ENCODE measurements at places on chromosomes 1 and 21.
A peak's percentile ranks its signal among the peaks of the same experiment; 100 is the strongest.

GRCh38 chr1:228804640-228805413, 69.5 kb downstream of the RHOU start:
- peak; percentile 59 for DNase-seq

- DNase-seq: no peak
Observed at GRCh38 chr1:151825204-151825603, 6.4 kb downstream of the RORC start.

GRCh38 chr21:39900491-39900890, 33.3 kb downstream of the PCP4 start:
- DNase-seq: no peak

DNA sequence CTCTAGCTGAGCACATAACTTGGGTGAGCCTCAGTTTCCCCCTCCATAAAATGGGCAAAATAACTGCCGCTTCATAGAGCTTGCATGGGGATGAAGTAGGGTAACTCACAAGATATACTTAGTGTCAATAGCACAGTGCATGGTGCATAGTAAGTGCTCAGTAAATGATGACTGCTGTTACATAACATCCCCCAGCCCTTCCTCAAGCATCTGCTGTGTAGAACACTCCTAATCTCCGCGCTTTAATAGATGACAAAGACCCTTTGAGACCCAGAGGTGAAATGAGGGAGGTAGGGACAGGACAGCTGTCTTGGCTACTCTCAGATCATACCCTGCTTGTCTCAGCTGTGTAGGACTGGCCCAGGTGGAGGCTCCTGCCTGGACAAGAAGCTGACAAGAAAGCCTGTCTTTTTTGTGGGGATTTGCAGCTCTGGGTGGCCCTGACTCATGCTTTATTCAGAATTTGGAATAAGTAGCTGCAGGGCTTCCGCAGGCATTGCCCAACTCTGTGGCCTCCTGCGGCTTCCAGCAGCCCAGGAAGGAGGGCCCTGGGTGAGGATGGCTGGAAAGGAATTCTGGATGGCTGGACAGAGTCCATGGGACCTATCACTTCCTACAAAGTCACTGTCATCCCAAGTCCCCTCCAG, 20.7 kb upstream of the PADI4 start:
- DNase-seq: no peak

DNA sequence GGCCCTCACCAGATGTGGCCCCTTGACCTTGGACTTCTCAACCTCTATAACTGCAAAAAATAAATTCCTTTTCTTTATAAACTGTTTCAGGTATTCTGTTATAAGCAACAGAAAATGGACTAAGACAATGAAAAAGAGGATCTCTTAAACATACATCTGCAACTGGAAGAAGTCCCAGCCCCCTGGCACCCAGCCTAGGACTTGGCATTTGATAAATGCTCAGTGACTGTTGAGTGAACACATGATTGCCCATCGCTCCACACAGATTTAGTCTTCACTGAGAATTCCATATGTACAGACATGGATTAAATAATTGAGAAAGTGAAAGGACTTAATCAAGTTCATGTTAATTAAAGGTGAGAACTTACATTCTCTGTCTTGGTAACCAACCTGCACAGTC, 344.9 kb upstream of the RUNX1 start:
- DNase-seq: no peak

DNA sequence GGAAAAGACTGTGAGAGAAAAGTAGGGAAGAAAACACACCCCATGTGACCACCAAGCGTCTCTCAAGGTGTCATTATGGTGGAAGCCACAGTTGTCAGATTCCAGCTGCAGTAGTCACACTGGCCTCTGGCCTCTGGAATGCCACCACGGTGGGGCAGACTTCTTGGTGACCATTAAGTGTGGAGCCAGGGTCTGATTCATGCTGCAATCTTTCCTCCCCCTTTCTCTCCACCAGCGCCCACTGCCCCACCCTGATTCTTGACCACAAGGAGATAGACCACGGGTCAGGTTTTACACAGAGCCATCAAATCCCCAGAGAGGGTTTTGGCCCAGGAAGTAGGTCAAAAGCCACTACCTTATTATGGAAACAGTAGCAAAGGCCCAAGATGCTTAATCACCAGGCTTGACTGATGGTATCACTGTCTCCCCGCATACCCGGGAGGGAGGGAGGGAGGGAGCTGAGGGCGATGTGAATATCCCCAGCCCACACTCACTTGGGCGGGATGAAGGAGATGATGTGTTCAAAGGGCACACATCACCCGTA, 52.7 kb upstream of the GRHL3 start:
- no peak for DNase-seq

- no peak for DNase-seq
Observed at GRCh38 chr1:156929596-156930238, 9.3 kb downstream of the LRRC71 start.

DNA sequence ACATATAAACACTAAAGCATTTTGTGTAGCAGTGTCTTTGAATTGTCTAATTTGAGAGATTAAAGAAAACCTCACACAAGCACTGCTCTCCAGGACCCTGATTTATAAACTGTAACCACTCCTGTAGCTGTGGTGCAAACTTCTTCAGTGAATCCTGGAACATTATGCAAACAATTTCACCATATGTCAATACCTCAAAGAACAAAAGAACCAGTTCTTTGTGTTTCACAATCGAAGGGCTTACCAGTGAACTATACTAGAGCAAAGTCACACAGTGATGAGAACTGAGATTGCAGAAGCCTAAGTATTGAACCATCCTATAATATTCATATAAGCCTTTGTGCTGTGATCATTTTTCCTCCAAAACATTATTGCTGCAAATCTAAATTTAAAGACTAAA, 21.5 kb downstream of the DPH5 start:
- DNase-seq: no peak

DNA sequence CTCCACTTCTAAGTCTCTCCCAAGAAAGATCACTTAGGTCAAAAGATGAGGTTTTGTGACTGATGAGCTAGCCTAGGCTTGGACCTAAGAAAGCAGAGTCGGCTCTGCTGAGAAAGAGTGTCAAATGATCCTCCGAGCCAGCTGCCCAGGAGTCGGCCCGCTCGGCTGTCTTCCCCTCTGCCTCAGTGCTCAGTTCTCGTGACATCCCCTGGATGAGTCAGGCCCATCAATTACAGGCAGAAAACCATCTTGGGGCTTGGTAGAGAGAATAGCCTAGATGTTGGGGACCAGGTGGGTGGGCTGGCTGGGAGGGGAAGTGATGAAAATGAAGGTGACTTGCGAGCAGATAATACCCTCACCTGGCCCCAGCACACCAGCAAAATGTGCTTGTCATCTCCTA, 60.5 kb downstream of the SLC66A1 start:
- DNase-seq: no peak

GRCh38 chr21:15022608-15023261, 42.1 kb downstream of the NRIP1 start:
- DNase-seq: no peak

GRCh38 chr1:153869486-153869885, 53.3 kb downstream of the GATAD2B start:
- DNase-seq: no peak
